ENCODE measurements at places on chromosomes 4 and X.

GRCh38 chr4:178105242-178105641, 663.0 kb upstream of the AGA start:
- DNase-seq, result no peak

DNA sequence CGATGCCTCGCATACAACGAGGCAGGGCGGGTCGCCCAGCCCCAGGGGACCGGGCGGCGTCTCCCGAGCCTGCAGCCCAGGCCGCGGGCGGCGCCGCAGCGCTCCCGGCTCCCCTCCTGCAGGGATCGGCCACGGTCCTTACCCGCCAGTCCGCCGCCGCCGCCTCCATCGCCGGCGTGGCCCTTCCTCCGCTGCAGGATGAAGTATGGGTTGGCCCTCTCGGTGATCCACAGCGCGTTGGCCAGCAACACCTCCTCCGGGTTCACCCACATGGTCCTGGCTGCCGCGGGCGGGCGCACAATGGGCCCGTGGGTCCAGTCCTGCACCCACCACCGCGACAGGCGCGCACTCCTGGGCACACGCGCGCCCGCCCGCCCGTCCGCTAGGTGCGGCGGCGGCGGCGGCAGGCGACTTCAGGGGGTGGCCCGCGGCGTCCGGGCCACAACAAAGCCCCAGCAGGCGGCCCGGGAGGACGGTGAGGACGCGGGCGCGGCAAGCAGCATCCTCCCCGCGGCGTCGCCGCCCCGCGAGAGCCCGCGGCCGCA, 339 bp downstream of the TBC1D9 start:
- no peak for DNase-seq

DNA sequence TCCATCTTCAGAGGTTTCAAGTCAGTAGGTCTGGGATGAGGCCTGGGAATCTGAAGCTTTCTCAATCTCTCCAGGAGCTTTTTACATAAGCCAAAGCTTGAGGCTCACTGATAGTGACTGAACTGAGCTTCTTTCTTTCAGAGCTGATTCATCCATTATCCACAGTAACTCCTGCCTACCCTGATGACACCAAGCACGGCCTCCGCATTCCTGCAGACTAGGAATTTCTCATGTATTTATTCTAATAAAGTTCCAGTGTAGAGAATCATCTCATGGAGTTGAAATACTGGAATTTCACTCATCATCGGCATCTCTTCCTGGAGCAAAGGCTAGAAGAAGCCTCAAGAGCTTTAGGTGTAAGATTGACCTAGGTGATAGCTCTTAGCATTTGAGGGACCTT, 12.1 kb upstream of the DCTD start:
- no peak for DNase-seq

DNA sequence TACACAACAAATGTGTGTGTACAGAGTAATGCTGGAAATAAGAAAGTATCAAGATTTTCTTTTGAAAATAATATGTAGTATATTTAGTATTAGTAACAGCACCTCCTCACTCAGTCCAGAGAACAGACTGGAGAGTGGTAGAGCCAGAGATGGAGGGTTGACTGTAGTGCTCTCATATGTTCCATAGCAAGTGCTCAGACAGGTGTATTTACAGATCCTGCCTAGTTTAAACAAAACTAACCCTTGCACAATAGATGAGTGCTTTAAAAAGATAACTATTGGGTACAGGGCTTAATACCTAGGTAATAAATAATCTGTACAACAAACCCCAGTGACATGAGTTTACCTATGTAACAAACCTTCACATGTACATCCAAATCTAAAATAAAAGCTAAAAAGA, 381.0 kb upstream of the EMCN start:
- no peak for DNase-seq

DNA sequence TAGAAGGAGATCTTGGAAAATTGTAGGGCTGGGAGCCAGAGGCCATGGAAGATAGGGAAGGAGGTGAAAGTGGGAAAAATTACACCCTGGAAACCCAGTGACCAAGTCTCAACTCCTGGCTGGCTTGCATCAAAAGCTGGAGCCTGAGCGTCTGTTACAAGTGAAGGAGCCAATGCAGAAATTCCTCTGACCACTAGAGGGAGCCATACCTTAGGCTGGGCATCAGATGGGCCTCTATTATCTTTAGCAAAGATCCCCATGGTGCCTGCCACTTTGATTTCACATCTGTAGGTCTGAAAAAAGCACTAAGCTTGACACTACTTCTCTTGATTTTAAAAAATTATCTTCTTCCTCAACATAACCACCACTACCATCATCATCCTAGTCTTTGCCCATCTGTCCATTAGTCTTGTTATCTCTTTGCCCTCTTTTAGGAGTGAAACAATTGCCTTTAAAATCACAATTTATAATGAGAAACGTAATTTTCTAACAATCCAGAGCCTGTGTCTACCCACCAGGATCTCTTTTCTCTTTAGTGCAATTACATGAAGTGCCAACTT, 62.9 kb downstream of the ANAPC4 start:
- DNase-seq, result peak; percentile 21

DNA sequence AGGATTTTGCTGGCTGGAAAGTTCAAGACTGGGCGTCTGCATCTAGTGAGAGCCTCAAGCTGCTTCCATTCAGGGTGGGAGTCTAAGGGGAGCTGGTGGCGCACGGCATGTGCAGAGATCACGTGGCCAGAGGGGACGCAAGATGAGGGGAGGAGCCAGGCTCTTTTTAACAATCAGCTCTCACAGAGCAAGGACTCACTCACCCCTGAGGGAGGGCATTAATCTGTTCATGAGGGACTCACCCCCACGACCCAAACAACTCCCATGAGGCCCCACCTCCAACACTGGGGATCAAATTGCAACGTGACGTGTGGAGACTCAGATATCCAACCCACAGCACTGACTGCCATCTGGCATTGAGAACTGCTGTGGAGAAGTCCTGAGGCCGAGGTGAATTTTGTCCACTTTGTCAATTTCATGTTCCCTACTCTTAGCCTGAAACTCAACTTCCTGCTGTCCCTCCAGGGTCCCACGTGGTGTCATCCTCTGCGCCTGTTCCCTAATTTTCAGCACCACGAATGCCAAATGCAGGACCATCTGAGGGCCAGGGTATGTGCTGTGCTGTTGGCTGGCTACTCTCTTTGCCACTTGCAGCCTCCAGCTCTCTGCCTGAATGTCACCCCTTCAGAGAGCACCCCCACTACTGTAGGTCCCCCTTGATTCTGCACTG, 5.6 kb downstream of the ZFP92 start:
- no peak for DNase-seq

- DNase-seq, result no peak
Observed at GRCh38 chr4:176150356-176150682, 45.1 kb downstream of the SPATA4 start.

DNA sequence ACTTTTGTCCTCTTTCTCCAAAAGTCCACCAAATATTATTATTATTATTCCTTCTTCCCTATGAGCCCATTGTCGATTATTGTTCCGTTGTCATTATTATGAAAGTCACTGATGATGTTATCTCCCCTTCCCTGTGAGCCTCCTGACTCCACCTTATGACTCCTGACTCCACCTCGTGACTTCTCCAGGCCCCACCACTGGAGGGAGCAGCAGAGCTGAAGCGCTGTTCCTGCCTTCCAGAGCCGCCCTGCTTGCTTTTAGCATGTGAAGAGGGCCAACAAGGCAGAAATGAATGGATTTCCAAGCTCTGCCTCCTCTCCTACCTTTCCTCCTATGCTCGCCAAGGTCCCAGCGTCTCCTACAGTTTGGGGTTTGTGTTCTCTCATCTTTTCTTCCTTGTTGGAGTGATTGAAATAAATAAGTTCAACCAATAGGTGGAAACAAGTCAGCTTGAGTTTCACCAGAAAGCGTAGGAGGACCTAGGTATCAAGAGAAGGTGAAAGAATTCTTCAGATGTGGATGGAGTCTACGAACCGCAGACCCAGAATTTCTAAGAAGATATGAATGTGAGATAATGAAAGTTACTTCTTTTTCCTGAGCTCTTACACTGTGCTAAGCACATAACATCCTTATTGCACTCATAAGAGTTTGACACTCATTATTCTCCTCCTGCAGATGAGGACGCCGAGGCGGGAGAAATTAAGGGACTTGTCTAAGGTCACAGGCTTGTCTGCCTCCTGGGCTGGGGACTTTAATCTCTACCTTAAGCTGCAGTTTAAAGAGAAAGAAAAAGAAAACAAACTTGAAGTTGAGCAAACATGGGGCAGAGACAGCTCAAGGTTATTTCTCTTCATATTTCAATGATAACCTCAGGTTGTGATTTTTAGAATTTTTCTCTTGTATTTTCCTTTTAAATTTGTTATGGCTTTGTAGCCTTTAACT, 26.1 kb downstream of the IGSF1 start:
- DNase-seq, result peak; percentile 2

DNA sequence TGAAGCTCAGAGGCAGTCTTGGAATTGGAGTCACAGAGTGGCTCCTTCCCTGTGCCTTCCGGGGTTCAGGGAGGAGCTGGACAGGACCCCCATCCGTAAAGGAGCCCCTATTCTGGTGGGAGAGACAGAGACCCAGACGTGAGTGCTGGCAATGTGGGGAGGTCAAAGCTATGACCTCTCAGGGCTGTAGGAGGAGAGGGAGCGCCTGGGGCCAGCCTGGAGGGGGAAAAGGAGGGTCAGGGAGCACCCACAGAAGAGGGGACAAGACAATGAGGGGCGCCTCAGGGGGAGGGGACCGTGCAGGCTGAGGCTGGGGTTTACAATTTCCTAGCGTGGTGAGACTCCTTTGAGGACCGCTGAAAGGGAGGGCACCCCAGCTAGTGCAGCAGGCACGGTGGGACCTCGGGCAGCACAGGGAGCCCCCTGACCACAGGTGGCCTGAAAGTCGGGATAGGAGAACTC, 97.9 kb upstream of the LRPAP1 start:
- DNase-seq, result no peak

- no peak for DNase-seq
Observed at GRCh38 chrX:106894392-106894909, 8.7 kb downstream of the RIPPLY1 start.

GRCh38 chr4:99202536-99202935, 16.5 kb downstream of the ADH6 start:
- DNase-seq, result no peak

GRCh38 chr4:86243750-86244149, 116.1 kb downstream of the MAPK10 start:
- DNase-seq, result no peak

DNA sequence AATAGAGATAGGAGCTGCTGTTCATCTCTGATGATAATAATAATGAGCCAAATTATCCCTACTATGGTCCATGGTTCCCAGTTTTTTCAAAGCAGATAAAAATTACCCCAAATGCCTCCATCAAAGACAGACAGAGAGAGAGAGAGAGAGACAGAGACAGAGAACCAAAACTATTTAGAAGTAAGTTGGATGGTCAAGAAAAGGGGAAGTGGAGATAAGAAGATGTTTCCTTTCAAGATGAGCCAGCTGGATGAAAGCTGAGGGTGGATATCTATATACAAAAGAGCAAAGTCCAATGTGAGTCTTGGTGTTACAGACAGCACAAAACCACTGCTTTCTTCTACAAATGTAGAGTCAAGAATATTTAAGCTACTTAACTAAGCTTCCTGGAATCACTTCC, 173.9 kb downstream of the GRIA3 start:
- DNase-seq, result no peak

DNA sequence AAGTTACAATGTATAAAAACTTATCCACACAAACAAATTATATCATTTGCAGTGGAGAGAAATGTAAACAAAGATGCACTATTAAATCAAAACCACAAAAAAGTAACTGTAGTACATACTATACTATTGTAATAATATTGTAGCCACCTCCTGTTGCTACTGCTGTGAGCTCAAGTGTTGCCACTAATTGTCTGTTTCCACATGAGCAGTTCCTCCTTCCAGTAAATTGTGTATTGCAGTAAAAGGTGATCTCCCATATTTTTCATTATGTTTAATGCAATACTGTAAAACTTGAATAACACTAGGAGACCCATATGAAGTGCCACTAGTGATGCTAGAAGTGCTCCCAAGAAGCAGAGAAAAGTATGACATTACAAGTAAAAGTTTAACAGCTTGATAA, 11.7 kb downstream of the LIN54 start:
- no peak for DNase-seq

DNA sequence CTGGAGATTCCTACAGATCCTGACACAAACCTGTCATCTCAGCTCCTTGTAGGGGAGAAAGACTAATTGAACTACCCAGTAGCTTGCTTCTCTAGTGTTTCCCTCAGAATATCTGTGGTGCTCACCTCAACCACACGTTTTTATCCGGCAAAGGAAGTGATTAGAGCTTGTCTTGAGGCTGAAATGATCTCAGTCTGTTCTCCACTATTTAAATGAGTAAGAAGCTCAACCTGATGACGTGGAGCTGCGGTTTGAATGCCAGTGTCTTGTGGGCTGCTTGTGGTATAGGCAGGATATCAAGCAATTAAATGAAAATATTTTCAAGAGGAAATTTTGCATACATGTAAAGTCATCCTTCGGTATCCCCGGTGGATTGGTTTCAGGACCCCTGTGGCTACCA, 270.2 kb downstream of the TLL1 start:
- no peak for DNase-seq

GRCh38 chrX:121433289-121433688, 385.9 kb downstream of the GLUD2 start:
- DNase-seq, result no peak

DNA sequence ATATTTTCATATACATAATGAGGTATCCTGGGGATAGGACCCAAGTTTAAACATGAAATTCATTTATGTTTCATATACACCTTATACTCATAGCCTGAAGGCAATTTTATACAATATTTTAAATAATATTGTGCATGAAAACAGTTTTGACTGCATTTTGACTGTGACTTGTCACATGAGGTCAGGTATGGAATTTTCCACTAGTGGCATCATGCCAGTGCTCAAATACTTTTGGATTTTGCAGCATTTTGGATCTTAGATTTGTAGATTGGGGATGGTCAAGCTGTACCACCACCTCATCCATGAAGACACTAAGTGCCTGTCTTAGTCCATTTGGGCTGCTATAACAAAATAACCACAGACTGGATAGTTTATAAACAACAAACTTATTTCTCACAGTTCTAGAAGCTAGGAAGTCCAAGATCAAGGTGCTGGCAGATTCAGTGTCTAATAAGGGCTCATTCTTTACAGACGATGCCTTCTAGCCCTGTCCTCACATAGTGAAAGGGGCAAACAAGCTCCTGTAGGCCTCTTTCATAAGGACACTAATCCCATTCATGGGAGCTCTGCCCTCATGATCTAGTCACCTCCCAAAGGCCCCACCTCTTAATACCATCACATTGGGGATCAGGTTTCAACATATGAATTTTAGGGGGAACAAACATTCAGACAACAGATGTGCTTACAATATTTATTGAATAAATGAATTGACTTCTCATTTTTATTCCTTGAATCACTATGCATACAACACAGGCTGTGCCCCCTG, 9.4 kb downstream of the NUDT6 start:
- DNase-seq, result no peak

- DNase-seq, result no peak
Observed at GRCh38 chr4:171042989-171043524, 770.1 kb upstream of the GALNTL6 start.

- DNase-seq, result no peak
Observed at GRCh38 chr4:121338518-121338917, 42.3 kb downstream of the QRFPR start.

DNA sequence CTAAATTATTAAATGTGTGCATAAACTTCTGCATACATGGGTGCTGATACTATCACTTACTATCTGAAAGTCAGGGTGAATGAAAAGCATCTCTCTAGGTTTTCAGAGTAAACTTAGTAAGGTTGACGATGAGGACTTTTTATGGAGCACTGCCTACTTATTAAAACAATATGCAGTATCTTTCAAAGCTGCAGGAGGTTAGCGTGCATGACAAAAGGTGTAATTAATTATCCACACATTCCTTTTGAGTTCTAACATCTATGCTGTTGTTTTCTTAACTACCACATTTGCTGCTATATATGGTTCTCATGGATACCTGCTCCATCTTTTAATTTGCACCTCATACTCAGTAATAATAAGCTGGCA, 256.2 kb downstream of the FSTL5 start:
- no peak for DNase-seq

Measured in stimulated activated CD8-positive, alpha-beta memory T cell treated with anti-CD3 and anti-CD28 coated beads, Interleukin-2, amount 100 ng/mL, for 48 hours (primary cell).